HepG2 (cell line): ENCODE measurements at places on chromosomes 4 and X. TPM values are rescaled to one million over a fixed set of nuclear protein-coding genes. Genes with fewer than 3 reads are reported as not detected.
A peak's percentile ranks its signal among the peaks of the same experiment; 100 is the strongest.

DNA sequence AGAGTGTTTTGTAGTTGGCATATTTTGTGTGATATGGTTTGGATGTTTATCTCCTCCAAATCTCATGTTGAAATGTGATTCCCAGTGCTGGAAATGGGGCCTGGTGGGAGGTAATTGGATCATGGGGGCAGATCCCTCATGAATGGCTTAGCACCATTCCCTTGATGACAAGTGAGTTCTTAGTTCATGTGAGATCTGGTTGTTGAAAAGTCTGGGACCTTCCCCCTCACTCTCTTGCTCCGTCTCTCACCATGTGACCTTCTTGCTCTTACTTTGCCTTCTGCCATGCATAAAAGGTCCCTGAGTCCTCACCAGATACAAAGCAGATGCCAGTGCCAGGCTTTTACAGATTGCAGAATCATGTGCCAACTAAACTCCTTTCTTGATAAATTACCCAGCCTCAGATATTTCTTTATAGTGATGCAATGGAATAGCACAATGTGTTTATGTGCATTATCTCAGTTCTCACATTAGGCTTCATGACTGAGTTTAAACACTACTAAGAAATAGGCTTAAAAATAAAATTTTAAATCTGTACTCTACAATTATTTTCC is 1348.8 kb downstream of the STIM2 start:
- no peak overlapping the region for H3K4me3 ChIP-seq
- H3K4me1 ChIP-seq = no peaks in the 10 kb centered on the region
- H3K27ac ChIP-seq = no peak overlapping the region
- no peaks in the 10 kb centered on the region; the same call in 1 of the 2 replicates for H3K27me3 ChIP-seq
- no peaks in the 10 kb centered on the region for H3K36me3 ChIP-seq
- no peak for DNase-seq

Gene ADGRG4
- total RNA-seq = not detected in 2 replicates

Gene S100G
- total RNA-seq = not detected in 2 replicates

- no peak for DNase-seq
- H3K27ac ChIP-seq = no peak overlapping the region
- no peaks in the 10 kb centered on the region for H3K27me3 ChIP-seq
- no peak overlapping the region for H3K4me3 ChIP-seq
- H3K36me3 ChIP-seq = peaks cover 18% of the 10 kb centered on the region; the same call in 2 of the 3 replicates
These were observed 33.4 kb downstream of the TBL1X start for GRCh38 chrX:9498236-9498635.

DNA sequence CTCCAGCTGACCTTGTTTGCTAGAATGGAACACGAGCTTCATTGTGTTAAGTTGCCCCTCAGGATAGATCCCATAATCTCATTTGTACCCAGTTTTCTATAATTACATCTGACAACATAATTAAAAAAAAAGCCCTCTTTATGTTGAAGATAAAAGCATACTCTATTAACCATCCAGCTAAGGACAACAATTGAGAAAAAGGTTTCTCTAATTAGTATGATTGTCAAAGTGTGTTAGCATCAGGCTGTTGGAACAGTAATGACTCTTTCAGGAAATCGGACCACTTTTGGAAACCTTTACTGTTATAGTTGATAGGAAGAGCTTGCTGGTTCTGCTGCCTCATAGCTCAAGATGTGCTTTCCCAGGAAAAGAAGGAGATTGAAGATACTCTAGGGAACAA is 172.6 kb downstream of the FHIP1A start:
- H3K4me3 ChIP-seq = no peak overlapping the region
- no peaks in the 10 kb centered on the region for H3K27me3 ChIP-seq
- no peak for DNase-seq
- H3K27ac ChIP-seq = no peak overlapping the region
- no peaks in the 10 kb centered on the region for H3K4me1 ChIP-seq

DNA sequence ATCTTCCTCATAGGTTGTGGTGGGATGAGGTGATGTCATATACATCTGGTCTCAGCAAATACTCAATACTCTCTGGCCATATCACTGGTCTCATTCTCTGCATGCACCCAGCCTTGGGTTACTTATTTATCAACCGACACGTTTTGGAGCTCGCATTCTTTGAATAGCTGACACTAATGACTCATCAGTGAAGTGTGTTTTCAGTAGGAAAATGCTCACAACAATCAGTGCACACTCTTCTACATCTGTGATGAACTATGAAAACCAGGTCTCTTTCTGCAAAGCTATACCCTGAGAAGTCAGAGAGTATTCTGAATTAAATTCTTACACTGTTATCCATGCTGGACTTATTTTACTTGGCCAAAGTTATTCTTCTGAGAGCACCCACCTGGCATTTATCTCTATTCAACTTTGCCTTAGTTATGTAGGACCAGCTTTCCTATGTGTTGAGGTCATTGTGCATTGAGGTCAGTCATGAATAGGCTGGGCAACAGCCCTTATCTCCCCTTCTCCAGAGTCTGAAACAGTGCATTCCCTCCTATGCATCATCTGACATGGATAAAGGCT is 58.7 kb upstream of the DHX15 start:
- H3K4me3 ChIP-seq = no peak overlapping the region
- no peaks in the 10 kb centered on the region for H3K36me3 ChIP-seq
- no peaks in the 10 kb centered on the region for H3K27me3 ChIP-seq
- DNase-seq = peak; percentile 60
- peaks cover 7% of the 10 kb centered on the region; the same call in 1 of the 2 replicates for H3K4me1 ChIP-seq
- no peak overlapping the region for H3K27ac ChIP-seq

Gene ATP7A
- 3.9 and 4.7 TPM in 2 replicates for total RNA-seq

Gene HEPH
- not detected in 2 replicates for total RNA-seq

Gene ADH6
- total RNA-seq = 73.9 and 122 TPM in 2 replicates

Gene GABRA4
- not detected in 2 replicates for total RNA-seq

- H3K27me3 ChIP-seq = no peaks in the 10 kb centered on the region
- H3K4me3 ChIP-seq = no peak overlapping the region
- H3K4me1 ChIP-seq = no peaks in the 10 kb centered on the region
- H3K36me3 ChIP-seq = no peaks in the 10 kb centered on the region
These were observed 22.4 kb downstream of the MAP7D3 start for GRCh38 chrX:136228839-136229207.

- peaks cover 11% of the 10 kb centered on the region; the same call in 1 of the 3 replicates for H3K27me3 ChIP-seq
- H3K27ac ChIP-seq = no peak overlapping the region
- no peaks in the 10 kb centered on the region for H3K4me1 ChIP-seq
- no peaks in the 10 kb centered on the region for H3K36me3 ChIP-seq
- no peak for DNase-seq
- H3K4me3 ChIP-seq = no peak overlapping the region
These were observed 1.0 kb upstream of the C4orf54 start for GRCh38 chr4:99658666-99659065.

Gene GAGE12H
- total RNA-seq = not detected in 2 replicates

GRCh38 chrX:71930298-71930697 is 19.7 kb downstream of the NHSL2 start:
- no peak for DNase-seq
- no peaks in the 10 kb centered on the region for H3K4me1 ChIP-seq
- no peaks in the 10 kb centered on the region for H3K27me3 ChIP-seq

DNA sequence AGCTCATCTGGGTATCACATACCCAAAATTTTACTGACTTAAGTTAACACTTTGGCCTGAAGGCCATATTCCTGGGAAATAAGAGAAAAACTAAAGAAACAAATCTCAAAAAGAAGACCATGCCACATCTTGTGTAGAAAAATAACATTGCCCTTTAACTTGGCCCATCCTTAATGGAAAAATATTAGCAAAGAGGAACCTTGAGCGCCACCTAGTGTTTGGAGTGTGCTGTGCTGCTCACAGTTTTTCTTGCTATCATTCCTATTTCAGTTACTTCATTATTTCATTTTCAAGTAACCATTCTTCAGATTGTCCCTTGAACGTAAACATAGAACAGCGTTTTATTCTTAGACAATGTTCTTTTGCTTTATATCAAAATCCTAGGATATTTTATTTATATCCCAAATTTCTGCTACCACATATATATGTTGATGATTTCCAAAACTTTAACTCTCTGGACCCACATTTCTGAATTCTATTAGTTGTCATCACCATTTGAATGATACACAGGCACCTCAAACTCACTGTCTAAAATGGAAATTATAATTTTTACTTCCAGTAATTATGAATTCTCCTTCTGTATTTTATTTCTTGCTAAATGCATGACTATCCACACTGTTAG is 999.0 kb upstream of the ADGRL3 start:
- DNase-seq = peak; percentile 24
- no peaks in the 10 kb centered on the region for H3K27me3 ChIP-seq
- H3K4me1 ChIP-seq = no peaks in the 10 kb centered on the region
- no peaks in the 10 kb centered on the region for H3K36me3 ChIP-seq

Gene MAPK10
- not detected in 2 replicates for total RNA-seq

GRCh38 chr4:73864961-73865360 is 4.2 kb upstream of the CXCL1 start:
- no peak overlapping the region for H3K27ac ChIP-seq
- DNase-seq = no peak
- H3K4me3 ChIP-seq = no peak overlapping the region

DNA sequence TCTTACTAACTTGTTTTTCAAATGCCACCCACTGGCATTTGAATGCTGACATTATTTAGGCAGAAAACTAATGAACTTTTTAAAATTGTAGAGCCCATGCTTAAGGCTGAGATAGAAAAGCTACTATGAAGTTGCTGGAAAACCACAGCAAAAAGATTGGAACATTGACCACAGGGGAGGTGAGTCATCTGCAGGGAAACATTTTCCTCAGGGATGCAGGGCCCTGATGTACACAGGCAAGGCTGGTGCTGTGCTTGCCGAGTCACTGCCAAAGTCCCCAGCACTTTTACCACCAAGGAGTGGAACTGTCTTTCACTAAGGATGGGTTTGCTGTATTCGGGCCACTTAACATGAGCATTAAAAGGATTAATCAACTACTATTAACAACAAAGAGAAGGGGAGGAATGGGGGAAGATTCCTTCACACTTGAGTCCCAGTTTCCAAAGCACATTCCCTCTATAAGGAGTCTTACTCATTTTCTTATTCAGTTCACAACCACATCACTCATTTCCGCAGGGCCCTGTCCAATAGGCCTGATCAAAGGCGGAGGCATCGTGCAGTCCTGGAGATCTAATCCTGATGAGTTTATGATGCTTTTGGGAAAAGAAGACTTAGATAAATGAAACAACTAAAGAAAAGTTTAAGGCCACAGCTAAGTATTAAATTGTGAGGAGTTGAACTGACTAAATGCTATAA is 202.9 kb upstream of the NPY2R start:
- H3K27me3 ChIP-seq = no peaks in the 10 kb centered on the region
- peaks cover 16% of the 10 kb centered on the region for H3K4me1 ChIP-seq
- H3K4me3 ChIP-seq = no peak overlapping the region

Gene AGTR2
- total RNA-seq = not detected in 2 replicates

GRCh38 chr4:113806850-113807249 is 45.3 kb upstream of the CAMK2D start:
- no peak for DNase-seq
- no peak overlapping the region for H3K27ac ChIP-seq
- H3K4me3 ChIP-seq = no peak overlapping the region
- no peaks in the 10 kb centered on the region for H3K4me1 ChIP-seq
- H3K36me3 ChIP-seq = no peaks in the 10 kb centered on the region
- H3K27me3 ChIP-seq = no peaks in the 10 kb centered on the region

GRCh38 chr4:102684610-102685052 is 76.1 kb downstream of the MANBA start:
- no peaks in the 10 kb centered on the region for H3K4me1 ChIP-seq
- no peaks in the 10 kb centered on the region; the same call in 1 of the 2 replicates for H3K27me3 ChIP-seq
- H3K4me3 ChIP-seq = no peak overlapping the region

GRCh38 chr4:110989125-110989524 is 366.2 kb upstream of the PITX2 start:
- no peak overlapping the region for H3K27ac ChIP-seq
- no peaks in the 10 kb centered on the region for H3K27me3 ChIP-seq
- no peaks in the 10 kb centered on the region for H3K4me1 ChIP-seq

Gene NXF2B
- total RNA-seq = not detected in 2 replicates

Gene CFAP99
- not detected in 2 replicates for total RNA-seq

Gene UGT2B15
- total RNA-seq = 0.04 TPM in 1 of 2 replicates, not detected in the other

DNA sequence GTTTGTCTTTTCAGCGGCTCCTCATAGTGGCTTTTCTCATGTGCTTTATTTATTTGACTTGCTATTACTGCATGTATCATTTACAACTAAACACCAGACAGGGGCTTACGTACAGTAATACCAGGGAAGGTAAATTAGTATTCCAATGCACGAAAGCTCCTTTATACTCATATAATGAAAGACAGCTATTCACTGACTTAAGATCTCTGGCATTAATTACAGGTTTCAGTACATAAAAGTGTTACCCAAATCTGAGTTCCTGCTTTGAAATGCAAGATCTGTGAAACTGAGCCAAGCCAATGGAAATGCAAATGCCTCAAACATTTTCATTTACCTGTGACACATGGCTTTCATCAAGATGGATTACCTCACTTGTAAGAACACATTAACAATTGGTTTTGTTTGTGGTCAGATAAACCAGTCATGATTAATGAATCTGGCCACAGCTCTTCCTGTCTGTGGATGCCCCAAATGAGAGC is 107.2 kb downstream of the ANAPC4 start:
- no peak overlapping the region for H3K4me3 ChIP-seq
- H3K27ac ChIP-seq = no peak overlapping the region
- peaks cover 7% of the 10 kb centered on the region; the same call in 1 of the 2 replicates for H3K4me1 ChIP-seq
- H3K27me3 ChIP-seq = no peaks in the 10 kb centered on the region
- no peak for DNase-seq

Gene HSD17B10
- total RNA-seq = 84.7 and 98.9 TPM in 2 replicates

Gene COX7B2
- not detected in 2 replicates for total RNA-seq

- no peak overlapping the region for H3K4me3 ChIP-seq
- no peaks in the 10 kb centered on the region for H3K27me3 ChIP-seq
- no peak overlapping the region for H3K27ac ChIP-seq
These were observed 102.5 kb downstream of the FNIP2 start for GRCh38 chr4:158871335-158871724.

- DNase-seq = no peak
- H3K4me3 ChIP-seq = 0 out of 2 replicates have a peak overlapping the region, but pooled peaks have one; percentile 68
- H3K36me3 ChIP-seq = no peaks in the 10 kb centered on the region
These were observed 759 bp upstream of the TBC1D1 start for GRCh38 chr4:37889849-37890800.

Gene CDX4
- total RNA-seq = not detected in 2 replicates

DNA sequence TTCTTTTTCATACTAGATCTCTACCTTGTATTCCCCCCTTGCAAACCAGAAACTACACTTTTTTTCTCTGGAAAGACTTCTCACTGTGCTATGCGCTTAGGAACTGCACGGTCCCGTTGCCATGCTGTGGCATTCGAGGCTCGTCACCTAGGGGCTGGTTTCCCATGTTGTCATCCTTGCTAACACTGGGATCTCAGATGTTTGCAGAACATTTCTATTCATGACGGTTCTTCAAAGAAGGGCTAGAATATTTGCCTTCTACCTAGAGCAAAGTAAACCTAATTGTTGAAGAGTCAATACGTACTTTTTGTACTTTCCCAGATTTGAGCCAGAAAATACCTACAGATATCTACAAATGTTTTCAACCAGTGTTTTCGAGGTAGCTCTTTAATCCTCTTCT is 41.0 kb downstream of the RS1 start:
- no peak overlapping the region for H3K4me3 ChIP-seq
- H3K36me3 ChIP-seq = peaks cover 4% of the 10 kb centered on the region; the same call in 1 of the 3 replicates
- H3K27me3 ChIP-seq = no peaks in the 10 kb centered on the region
- peaks cover 35% of the 10 kb centered on the region for H3K4me1 ChIP-seq

- no peak overlapping the region for H3K4me3 ChIP-seq
- no peak overlapping the region for H3K27ac ChIP-seq
- no peaks in the 10 kb centered on the region for H3K4me1 ChIP-seq
These were observed 75.4 kb upstream of the ANXA3 start for GRCh38 chr4:78476108-78476704.

Gene CNGA1
- total RNA-seq = 0.22 TPM in 1 of 2 replicates, not detected in the other
